ENCODE measurements at places on chromosomes 1 and 21. TPM values are rescaled to one million over a fixed set of nuclear protein-coding genes. Genes with fewer than 3 reads are reported as not detected.

RHD gene
- total RNA-seq, result 0.58 TPM

LRRC71 gene
- 0.12 TPM for total RNA-seq

DNA sequence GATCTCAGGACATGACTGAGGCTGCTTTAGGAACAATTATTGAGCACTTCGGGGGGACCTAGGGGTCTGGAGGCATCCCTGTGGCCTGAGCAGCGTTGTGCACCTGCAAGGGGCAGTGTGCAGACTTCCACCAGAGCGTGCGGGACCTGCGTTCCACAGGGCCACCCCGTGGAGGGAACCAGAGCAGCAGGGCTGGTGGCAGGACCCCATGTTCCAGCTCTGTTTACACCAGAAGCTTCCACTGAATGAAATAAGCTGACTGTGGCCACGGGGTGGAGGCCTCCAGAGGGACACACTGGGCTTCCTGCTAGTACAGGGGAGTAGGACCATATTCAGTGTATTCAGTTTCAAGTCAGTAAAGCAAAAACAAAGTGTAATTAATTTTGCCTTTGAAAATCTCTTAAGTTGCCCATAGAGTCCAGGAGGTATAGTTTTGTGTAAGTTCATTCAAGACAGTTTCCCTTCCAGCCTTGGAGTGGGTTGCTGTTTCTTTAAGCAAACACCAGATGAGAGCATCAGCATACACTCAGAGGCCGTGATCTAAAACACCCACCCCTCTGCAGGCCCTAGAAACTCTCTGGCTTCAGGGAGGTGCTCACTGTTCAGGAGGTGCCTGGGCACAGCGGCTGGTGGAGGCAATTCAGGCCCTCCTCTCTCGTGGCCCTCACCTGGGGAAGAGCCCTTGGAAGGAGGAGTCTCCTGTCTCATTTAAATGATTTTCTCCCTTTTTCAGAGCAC is 16.6 kb downstream of the SLC1A7 start:
- DNase-seq, result no peak
- no peak overlapping the region for H3K27ac ChIP-seq
- no peaks in the 10 kb centered on the region for H3K27me3 ChIP-seq

GRCh38 chr21:15592957-15593356 is 136.8 kb upstream of the USP25 start:
- no peak overlapping the region for H3K27ac ChIP-seq
- no peaks in the 10 kb centered on the region for H3K36me3 ChIP-seq
- no peak overlapping the region for H3K4me3 ChIP-seq
- no peaks in the 10 kb centered on the region for H3K27me3 ChIP-seq

FALEC gene
- total RNA-seq, result not detected

- no peaks in the 10 kb centered on the region for H3K4me1 ChIP-seq
- no peak overlapping the region for H3K4me3 ChIP-seq
- no peaks in the 10 kb centered on the region for H3K36me3 ChIP-seq
- no peaks in the 10 kb centered on the region for H3K27me3 ChIP-seq
- no peak overlapping the region for H3K27ac ChIP-seq
Measured at GRCh38 chr1:207672522-207673130, 27.7 kb downstream of the CR1L start.
